ENCODE measurements at places on chromosomes 13 and 19.

DNA sequence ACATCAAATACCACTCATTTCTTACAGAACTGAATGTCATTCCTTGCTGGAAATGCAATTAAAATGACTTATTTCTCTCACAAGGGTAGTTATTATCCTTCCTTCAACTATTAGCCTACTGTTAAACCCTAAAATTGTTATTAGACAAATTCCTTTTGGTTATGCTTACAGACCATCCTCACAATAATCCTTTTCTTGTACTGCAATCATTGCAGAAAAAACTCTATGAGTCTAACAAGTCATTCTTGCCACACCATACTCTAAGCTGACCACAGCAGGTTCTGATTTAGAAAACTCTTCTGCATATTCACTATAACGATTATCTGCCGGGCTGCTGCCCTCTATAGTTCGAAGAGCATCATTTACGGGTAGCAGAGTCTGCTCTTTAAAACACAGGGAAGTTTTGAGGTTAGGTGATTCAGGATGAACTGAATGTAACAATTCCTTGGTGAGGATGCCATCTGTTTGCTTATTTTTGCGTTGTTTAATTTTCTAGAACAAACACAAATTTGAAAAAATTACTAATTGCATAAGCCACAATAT, 38.2 kb downstream of the MTMR6 start:
- DNase-seq: peak; percentile 31

- DNase-seq: no peak
These were observed 4.0 kb downstream of the EMP3 start for GRCh38 chr19:48329167-48329891.

- DNase-seq: no peak
These were observed 271.5 kb downstream of the SLC7A1 start for GRCh38 chr13:29323954-29324353.

- DNase-seq: no peak
These were observed 187.3 kb downstream of the NDFIP2 start for GRCh38 chr13:79668201-79668752.

DNA sequence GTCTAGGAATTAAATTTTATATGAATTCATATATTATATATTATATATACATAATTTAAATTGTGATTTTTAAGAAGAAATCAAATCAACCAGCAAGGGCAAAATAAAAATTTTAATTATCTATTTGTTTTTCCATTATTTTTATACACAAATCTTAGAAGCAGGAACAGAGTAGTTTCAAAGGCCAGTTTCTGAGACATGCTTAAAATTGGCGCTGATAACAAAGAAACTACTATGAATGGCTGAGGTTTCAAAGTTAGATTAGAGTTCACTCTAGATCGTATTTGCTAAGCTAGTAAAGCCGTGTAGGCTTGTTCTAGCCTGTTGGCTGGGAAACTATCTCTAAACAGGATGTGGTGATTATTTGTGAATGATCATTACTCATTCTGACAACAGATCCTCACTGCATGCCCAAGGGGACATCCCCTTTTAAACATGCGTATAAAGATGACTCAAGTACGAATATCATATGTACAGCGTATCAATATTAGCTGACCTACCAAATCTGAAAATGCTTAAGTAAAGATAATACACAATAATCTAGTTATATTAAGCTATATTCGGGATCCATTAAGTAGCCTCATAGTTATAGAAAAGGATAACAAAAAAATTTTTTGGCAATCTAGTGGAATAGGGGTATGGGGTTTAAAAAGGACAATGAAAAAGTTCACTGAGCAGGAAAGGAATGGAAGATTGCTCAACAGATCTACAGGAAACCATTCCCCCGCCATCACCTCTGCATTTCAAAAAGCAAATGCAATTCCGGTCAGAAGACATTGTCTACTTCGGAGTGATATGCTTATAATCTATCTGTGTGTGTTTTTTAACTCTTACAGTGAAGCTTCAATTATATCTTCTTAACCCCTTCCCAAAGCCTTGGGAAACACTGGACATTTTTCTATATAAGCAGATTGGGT, 150.1 kb downstream of the SHISA2 start:
- DNase-seq: no peak

DNA sequence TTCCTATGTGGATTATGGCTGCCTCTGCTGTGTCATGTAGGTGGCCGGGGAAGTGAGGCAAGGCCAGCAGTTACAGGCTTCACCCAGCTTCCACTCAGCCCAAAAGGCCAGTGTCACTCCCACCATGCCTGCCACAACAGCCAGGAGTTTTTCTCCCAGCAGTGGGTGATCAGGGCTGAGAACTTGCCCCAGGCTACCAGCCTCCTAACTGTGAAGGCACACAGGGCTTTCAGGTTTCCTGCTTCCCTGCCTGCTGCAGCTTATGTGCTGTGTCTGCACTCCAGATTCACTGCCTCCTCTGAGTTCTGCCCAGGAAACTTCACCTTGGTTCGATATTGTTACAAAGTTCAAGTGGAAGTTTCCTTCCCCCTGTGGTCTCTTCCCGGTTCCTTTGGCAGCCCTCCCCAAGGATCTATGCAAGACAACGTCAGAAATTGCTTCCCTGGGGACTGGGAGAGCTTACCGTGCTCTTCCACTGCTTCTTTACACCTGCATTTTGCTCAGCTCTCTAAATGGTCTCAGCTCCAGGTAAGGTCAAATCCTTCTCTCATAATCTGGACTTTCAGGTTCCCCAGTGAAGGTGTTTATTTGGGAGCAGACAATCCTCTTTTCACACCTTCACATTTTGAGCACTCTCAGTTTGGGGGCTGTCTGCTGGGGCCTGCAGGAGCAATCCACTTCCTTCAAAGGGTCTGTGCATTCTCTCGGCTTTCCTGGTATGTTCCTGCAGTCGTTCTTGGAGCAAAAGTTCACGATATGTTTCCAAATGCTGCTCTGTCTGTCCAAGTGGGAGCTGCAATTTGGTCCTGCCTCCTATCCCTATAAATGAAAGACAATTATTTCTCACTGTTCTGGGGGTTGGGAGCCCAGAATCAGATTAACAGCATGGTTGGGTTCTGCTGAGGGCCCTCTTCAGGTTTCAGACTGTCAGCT, 1730.1 kb upstream of the PRR20A start:
- DNase-seq: no peak

DNA sequence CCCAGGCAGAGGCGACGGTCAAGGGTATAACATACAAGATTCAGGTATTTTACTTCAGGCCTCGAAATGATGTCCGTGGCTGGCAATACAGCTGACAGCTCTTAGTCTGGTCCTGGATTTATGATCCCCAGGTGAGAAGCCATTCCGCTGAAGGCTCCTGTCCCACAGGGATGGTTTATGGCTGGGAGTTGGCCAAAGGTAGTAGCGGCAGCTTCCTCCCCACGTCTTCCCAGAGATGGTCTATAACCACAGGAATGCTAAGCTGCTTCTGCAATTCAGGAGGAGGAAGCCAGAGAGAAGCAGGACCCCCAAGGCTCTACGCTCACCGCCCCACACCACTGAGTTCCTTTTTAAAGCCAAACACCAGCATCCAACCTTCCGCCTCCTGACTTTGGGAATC, 27.1 kb downstream of the OLFM2 start:
- DNase-seq: no peak

- no peak for DNase-seq
These were observed 584 bp upstream of the RPS16 start for GRCh38 chr19:39436350-39436716.

DNA sequence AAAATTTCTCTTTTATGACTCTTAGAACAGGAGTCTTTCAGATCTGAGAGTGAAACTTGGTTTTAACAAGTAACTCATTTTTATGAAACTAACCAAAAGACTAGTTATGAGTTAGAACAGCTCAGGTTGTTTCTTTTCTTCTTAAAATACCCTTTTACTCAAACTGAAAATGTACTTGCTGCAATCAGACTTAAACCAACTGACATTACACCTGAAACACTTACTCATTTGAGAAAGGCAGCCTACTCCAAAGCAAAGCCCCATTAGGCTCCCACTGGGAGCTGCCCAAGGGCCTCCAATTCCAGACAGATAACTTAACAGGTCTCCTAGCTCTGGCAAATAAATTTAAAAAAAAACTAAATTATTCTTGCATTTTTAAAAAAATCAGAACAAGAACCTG, 3.6 kb downstream of the FOXO1 start:
- no peak for DNase-seq

DNA sequence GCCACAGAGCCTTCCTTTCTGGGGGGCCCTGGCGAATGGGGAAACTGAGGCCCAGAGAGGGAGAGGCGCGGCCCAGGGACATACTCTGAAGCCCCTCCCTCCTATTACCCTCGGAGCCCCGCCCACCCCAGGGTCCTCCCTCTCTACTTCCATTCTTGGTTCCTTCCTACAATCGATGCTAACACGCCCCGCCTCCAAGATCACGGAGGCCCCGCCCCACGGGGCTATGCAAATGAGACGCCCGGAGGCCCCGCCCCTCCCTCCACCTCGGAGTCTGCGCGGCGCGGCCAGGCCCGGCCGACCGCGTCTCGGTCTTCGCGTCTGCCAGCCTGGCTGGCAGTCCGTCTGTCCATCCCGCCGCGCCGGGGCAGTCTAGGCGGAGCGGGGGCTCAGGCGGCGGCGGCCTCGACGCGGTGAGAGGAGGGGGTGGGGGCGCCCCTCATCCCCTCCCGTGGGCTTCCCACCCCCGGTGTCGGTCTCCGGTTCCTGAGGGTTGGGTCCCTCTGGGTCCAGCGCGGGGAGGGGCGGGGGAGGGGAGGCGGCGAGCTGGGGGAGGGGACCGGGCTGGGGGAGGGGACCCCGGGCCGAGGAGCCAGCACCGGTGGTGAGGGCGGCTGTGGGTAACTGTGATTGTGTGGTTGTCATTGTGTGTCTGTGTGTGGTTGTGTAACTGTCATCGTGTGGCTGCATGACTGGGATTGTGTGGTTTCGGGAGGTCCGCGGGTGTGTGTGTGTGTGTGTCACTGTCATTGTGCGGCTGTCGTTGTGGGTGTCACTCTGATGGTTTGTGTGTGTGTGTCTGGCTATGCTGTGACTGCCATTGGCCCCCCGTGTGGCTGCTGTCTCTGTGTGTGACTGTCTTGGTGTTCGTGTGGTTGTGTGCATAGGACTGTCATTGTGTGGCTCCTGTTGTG, at the start of gene PLPPR2:
Gene PLPPR2, plus strand, starts transcription at position 273 of the 914 bp plus-strand sequence. CDS start 2,242 bp downstream, outside the sequence.
- DNase-seq: peak; percentile 83

- no peak for DNase-seq
These were observed 13.4 kb upstream of the METTL21C start for GRCh38 chr13:102708211-102708610.

- no peak for DNase-seq
These were observed 876 bp downstream of the SACS start for GRCh38 chr13:23432626-23433025.

DNA sequence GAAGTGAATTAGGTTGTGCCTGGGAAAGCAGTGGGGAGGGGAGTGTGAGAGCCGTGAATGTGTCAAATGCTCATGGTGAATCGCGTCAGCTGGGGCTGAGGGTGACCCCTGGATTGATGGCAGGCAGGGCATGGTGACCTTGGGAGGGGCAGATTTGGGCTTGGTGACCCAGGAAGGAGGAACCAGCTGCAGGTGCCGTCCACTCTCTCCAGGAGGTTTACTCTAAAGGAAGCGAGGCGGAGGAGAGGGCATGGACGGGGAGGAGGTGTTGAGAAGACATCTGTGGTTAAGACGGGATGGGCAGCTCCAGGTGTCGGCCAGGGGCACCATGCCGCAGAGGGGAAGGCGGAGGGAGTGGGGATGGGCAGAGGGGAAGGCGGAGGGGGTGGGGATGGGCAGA, 28.7 kb downstream of the TMEM255B start:
- no peak for DNase-seq

DNA sequence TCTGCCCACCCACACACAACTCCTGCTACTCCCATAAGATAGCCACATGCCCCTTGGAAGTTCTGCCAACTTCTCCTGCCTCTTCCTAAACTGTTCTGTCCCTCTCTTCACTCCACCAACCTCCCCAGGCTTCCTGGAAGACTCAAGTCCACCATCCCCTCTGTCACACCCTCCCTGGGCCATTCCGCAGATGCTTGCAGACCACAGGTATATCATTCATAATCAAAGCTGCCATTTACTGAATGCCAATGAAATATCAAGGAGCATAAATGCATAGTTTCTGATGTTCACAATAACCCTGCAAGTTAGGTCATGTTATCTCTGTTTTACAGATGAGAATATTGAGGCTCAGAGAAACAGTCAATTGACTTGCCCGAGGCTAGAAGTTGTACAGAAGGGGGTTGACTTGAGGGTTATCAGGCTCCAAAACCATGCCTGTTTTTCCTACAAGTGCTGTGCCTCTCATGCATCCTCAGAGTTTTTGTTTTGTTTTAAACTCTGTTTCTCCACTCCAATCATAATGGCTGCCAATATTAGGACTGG, 135.6 kb downstream of the SLC7A1 start:
- DNase-seq: no peak

DNA sequence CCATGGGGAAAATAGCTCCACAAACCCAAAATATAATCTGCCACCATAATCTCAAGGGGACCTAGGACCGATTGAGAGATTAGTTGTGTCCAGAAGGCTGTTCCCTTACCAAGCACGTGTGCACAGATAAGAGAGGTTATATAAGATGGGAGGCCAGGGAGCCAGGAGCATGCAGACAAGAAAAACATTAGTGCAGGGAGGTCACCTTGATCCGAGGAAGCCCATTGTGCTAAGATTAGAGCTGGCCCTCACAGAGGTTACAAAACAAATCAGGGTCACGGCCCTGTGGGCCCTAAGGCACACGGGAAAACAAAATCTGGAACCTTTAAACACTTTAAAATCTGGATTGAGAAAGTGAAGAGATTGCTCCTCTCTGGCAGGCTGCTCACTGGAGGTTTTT, 37.7 kb downstream of the RGCC start:
- no peak for DNase-seq

DNA sequence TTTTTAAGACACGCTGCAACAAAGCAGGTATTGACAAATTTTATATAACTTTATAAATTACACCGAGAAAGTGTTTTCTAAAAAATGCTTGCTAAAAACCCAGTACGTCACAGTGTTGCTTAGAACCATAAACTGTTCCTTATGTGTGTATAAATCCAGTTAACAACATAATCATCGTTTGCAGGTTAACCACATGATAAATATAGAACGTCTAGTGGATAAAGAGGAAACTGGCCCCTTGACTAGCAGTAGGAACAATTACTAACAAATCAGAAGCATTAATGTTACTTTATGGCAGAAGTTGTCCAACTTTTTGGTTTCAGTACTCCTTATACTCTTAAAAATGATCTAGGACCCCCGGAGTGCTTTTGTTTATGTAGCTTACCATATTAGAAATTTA, 1.2 kb downstream of the BRCA2 start:
- DNase-seq: no peak

DNA sequence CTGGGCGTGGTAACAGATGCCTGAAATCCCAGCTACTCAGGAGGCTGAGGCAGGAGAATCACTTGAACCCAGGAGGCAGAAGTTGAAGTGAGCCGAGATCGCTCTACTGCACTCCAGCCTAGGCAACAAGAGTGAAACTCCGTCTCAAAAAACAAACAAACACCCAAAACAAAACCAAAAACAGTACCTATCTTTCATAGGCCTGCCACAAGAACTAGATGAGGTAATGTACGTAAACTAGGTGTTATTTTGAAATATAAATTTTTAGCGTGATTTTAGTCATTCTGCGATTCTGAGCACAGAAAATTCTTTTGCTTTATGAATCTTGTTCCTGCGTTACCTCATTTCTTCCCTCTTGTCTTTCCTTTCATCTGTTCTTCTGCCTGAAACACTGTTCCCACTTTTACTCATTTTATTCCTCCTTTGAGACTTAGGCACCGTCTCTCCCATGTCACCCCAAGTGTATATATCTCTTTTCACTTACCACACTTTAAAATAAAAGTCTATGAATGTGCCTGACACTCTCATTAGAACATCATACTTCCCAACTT, 238.2 kb upstream of the HTR2A start:
- DNase-seq: no peak
